ENCODE measurements at places on chromosomes 4 and X.

DNA sequence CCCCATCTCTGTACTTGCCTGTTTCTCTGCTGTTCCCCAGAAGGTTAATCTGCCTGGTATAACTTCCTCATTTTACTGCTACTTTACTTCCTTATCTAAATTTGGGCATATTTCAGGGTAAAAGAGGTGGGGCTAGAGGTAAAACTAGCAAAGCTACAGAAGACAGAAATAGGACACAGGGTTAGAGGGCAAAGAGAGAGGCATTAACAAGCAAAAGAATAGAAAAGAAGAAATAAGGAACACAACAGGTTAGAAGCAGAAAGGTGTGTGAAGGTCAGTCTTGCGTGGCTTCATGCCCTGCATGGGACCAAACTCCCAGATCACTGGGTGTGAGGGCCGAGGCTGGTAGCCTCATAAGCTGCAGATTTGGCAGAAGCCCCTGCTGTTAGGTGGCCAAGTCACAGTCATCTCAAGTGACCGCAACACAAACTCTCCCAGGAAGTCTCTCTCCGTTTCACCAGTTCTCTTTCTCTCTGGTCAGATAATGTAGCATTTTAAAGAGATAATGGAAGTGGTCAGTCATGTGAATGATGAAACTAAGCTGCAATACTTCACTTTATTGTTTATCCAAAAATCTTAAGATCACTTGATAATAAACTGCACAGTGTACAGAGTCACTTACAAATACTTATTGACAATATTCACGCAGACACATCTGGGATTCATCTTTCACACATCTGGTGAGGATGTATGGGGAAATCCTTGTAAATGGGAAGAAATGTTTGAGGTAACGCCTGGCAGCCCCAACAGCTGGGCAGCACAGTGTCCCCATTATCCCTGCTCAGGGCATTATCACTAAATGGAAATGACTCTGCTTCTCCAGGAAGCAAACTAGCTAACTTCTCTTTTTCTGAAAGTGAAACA lies 16.4 kb downstream of the TMEM154 start:
- DNase-seq: no peak

DNA sequence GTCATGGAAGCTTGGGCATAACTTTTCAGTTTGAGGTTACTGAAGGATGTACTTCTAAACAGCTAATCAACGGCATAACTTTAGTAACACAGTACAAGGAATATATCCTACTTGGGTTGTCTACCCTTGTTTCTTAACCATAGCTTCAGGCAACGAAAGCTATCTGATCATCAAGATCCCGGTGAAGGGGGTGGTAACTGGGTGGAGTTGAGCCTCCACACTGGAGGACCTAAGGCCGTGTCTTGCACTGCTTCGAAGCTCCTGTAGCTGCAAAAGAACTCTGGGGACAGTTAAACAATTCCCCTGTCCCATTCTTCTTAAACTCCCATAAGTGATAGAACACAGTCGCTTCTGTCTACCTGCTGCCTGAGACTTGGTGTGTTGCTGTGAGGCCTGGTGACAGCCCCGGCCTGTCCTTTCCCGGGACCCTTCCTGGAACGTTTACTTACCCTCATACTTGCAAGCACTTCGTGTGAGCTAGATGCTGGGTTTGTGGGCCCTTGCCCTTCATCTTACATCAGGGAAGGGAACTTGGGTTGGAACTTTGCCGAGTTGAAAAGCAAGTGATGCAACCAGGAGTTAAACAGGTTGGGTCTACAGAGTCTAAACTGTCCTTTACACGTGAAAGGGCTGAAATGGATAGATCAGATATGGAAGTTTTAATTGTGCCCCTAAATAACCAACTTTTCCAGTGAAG lies 5.8 kb upstream of the WDR1 start:
- no peak for DNase-seq

GRCh38 chr4:18041114-18041513 lies 19.6 kb upstream of the LCORL start:
- DNase-seq: no peak

GRCh38 chr4:158777423-158778155 lies 8.8 kb downstream of the FNIP2 start:
- no peak for DNase-seq

DNA sequence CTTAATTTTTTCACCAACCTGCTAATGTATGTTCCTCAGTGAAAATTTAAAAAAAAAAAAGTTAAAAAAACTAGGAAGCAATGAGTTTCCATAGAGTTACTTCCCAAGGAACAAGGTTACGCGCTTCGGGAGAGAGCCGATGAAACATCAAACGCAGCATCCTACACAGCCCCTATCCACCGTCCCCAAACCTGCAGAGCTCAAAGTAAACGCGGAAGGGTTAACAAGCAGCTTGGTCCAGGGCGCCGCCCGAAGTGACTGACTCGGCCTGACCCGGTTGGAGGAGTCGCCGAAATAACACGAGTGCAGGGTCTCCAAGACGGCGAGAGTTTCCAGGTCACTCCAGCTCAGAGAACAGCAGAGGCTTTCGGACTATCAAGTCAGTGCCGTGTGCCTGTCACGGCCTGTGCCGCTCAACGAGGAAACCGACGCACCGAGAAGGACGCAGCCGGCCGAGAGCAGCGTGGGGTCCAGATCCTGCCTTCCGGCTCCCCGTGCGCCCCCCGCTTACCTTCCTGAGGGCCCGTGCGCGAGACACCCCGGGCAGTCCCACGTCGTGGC lies 512 bp downstream of the NOP14 start:
- no peak for DNase-seq

GRCh38 chr4:211033-211511 lies 86.8 kb downstream of the ZNF718 start:
- no peak for DNase-seq

DNA sequence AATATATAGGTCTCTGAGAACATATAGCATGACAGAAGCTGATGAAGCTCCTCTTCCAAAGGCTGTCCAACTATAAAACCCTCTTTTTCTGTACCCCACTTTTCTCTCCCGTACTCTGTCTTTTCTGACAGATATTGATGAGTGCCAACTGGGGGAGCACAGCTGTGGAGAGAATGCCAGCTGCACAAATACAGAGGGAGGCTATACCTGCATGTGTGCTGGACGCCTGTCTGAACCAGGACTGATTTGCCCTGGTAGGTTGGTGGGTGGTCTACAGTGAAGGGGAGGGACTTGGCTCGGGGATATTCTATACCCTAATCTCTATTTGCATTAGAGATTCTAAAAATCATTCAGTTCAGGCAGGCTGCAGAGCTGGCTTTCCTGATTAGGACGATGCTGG lies 80.4 kb downstream of the EGF start:
- no peak for DNase-seq

- peak; percentile 4 for DNase-seq
Observed at GRCh38 chrX:115324194-115324593, 34.7 kb downstream of the LUZP4 start.

GRCh38 chr4:145230726-145231125 lies 50.3 kb upstream of the OTUD4 start:
- DNase-seq: no peak

DNA sequence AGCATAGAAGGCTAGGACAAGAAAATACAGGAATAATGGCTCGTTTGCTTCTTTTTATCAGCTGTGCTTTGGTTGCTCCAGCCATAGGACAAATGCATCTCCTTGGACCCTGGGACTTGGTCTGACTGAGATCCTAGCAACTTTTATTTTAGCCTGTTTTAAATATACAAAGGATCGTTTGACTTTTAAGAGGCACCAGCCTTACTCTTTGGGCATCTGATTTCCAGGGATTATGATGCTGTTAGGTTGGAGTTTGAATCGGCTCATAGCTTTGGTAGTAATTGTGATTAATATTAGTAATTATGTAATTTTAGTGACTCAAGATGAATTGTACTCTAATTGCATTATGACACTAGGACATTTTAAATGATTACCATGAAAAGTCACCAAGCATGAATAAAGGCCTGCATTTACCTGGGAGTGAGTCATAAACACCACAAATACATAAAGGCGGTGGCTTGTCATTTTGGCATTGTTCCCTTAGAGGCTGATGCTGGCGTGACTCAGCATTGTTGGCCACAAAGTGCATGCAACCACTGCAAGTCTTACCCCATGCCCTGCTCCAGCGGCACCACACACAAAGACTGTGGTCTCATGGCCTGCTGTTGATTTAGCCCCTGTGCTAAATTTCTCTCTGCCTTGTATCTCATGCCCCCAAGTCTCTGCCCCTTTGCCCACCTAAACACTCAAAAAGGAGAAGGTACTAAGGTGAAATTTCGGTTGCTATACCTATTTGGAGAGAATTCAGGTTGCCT lies 12.4 kb downstream of the GPAT3 start:
- peak; percentile 36 for DNase-seq

DNA sequence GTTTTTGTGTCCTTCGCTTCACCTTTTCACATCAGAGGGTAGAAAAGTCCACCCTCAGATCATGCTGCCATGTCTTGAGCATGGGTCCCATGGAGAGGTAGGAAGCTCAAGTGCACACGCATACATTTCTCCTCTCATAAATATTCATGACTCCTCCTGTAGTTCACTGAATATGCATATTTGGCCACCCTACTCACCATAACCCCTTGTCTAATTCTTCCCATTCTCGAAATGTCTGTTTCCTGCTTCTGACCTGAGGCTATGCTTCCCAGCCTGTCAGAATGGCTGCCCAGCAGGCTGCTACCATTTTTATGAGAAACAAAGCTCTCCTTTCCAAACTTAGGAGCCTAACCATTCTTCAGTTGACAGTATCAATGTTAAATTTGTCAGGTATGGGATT lies 86.5 kb downstream of the ADRA2C start:
- DNase-seq: no peak

GRCh38 chrX:104921584-104922205 lies 298.8 kb downstream of the TEX13A start:
- DNase-seq: no peak

DNA sequence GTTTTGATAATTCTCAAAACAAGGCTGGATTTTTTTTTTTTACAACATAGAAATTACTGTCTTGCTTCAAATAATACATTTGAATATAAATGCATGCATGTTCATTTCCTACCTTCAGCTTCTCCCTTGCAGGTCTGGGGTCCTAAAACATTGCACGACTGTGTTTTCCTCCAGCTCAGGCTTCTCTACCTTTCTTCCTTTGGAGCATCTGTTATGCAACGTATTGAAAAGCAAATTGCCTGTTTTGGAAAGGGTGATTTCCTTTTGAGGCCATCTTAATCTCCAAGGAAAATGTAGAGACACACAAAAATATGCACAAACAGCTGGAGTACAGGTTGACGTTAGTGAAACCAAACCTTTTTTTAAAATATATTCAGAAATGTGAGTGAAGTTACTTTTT lies 115.6 kb upstream of the TLL1 start:
- DNase-seq: no peak

DNA sequence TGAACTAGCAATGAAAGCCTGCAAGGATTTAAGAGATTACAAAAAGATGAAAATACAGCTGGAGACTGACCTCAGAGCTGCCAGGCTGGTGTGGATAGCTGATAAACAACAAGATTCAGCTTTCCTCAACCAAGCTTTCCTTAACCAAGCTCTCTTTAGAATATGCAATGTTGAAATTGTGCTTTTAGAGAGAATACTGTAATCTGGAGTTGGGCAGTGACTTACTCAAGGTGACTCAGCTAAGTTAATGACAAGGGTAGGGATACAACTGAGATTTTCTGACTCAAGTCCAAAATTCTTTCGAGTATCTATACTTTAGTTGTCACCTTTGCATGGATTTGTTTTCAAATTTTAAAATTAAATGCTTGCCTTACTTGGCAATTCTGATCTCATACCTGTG lies 98.0 kb downstream of the AMMECR1 start:
- no peak for DNase-seq

- DNase-seq: no peak
Observed at GRCh38 chrX:37755025-37755424, 24.8 kb upstream of the CYBB start.

- DNase-seq: no peak
Observed at GRCh38 chr4:6074758-6075157, 56.5 kb upstream of the C4orf50 start.

- no peak for DNase-seq
Observed at GRCh38 chrX:54640103-54640690, 110.2 kb downstream of the GNL3L start.

GRCh38 chr4:168480931-168481611 lies 779 bp upstream of the DDX60L start:
- peak; percentile 36 for DNase-seq

GRCh38 chr4:8392591-8393190 lies 47.8 kb downstream of the ACOX3 start:
- DNase-seq: no peak

GRCh38 chr4:168408620-168409019 lies 71.7 kb downstream of the DDX60L start:
- DNase-seq: peak; percentile 81

GRCh38 chrX:129077424-129078170 lies 445.7 kb downstream of the SMARCA1 start:
- DNase-seq: no peak

DNA sequence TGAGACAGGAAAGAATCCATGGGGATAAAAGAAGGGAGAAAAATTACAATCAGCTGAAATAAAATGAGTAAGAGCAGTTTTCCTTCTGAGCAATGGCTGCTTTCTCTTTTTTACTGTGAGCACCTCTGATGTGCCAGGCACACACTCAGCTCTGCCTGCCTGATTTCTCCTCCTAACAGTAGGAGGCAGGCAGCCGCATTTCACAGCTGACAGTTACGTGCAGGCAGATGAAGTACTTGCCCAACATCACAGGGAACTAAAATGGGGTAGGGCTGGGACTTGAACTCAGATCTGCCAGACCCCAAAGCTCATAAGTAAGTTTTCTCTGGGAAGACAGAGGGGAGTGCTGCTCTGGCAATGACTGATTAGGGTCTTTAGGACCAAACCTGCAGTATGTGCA lies 54.6 kb downstream of the C4orf50 start:
- no peak for DNase-seq

GRCh38 chr4:94354474-94354896 lies 11.8 kb upstream of the HPGDS start:
- no peak for DNase-seq

DNA sequence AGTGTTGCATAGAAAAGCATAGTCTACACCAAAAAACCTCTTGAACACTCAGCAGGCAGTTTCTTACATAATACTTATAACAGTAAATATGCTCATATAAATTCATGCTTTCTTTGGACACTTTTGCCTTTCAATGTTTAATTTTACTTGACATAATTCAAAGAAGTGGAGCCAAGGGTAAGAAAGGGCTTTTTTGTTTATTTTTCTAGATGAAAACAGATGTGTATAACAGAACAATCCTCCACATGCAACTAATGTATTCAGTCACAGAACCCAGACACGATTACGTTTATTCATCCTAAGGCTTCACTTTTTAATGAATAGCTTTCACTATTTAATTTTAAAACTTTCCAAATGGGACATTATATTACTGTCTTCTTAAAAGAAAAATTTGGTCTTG lies 58.0 kb upstream of the PTPN13 start:
- DNase-seq: no peak

DNA sequence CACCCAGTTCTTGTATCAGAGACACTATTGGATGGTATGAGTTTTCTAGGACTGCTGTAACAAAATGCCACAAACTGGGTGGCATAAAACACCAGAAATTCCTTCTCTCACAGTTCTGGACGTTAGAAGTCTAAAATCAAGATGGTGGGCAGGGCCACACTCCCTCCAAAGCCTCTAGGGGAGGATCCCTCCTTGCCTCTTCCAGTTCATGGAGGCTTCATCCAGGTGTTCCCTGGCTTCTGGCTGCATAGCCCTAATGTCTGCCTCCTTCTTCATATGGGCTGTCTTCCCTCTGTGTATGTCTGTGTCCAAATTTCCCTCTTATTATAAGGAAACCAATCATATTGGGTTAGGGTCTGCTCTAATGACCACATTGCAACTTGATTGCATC lies 38.4 kb upstream of the RASL11B start:
- DNase-seq: no peak

- peak; percentile 39 for DNase-seq
Observed at GRCh38 chr4:41258783-41259182, 2.1 kb downstream of the UCHL1 start.

GRCh38 chr4:56764775-56765174 lies 56.7 kb downstream of the SPINK2 start:
- no peak for DNase-seq
